ENCODE measurements at places on chromosomes 12 and 14.

DNA sequence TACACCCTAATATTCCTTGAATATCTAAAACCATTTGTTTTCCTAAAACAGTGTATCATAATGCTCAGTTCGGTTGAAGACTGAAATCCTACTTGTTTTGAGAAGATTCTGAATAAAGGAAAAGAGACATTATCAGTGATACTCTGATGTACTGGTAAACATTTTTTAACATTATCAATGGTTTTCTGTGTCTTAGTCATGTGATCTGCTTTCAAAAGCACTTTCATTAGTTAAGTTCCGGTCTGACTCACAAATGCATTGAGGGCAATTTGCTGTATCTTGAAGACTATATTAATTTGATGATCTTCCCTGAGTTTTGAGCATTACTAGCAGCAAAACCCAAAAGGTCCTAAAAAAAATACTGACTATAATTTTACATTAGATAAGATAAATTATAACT is 145.6 kb downstream of the PRKD1 start:
- DNase-seq: no peak

GRCh38 chr14:73935666-73936065 is 14.2 kb downstream of the FAM161B start:
- no peak for DNase-seq

DNA sequence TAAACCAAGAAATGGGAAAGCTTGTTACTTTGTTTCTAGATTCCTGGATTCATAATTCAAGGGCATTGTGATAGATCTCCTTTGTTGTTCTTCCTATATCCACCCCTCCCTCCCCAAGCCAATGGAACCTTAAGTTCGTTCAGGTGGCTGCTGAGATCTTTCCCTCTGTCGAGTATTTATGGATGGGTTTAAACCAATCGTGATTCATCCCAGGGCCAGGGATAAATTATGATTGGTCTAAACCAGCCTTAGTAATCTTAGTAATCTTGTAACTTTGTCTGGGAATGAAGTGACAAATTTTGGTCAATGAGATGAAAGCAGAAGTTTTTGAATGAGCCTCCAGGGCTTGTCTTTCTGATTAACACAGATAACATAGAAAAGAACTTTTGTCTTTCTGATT is 56.1 kb upstream of the PCED1B start:
- no peak for DNase-seq

DNA sequence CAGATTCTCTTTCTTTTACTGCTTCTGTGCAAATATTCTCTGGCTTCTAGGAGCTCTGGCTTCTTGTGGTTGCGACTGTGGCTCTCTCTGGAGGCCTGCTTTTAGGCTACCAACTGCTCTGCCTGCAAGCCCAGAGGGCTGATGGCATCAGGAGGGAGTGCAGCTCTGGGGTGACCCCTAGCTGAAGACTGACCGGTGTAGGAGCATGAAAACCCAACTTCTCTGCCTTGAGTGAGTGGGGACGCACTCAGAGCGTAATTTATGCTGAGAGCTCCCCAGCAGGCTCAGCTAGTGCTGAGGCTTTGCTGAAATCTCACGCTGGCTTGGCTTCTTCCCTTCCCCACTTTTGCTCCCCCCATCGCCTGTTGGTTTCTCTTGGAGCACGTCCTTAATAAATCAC is 29.9 kb upstream of the RBM19 start:
- no peak for DNase-seq

DNA sequence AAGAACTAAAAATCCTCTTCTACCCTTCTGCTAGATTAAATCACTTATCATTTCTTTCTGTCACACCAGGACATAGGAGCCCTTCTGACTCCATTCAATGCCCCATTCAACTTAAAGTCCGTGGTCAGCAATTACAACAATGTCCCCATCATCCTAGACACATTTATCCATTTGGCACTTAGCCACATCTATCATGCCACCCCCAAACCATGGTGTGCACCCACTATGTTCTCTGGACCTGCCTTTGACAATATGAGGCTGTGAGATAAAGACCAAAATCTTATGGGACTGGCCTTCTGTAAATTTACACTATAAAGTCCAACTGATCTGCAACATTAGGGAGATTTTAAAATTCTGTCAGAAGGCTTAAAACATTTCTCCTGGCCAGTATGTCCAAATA is 104.4 kb downstream of the SSPN start:
- DNase-seq: no peak

DNA sequence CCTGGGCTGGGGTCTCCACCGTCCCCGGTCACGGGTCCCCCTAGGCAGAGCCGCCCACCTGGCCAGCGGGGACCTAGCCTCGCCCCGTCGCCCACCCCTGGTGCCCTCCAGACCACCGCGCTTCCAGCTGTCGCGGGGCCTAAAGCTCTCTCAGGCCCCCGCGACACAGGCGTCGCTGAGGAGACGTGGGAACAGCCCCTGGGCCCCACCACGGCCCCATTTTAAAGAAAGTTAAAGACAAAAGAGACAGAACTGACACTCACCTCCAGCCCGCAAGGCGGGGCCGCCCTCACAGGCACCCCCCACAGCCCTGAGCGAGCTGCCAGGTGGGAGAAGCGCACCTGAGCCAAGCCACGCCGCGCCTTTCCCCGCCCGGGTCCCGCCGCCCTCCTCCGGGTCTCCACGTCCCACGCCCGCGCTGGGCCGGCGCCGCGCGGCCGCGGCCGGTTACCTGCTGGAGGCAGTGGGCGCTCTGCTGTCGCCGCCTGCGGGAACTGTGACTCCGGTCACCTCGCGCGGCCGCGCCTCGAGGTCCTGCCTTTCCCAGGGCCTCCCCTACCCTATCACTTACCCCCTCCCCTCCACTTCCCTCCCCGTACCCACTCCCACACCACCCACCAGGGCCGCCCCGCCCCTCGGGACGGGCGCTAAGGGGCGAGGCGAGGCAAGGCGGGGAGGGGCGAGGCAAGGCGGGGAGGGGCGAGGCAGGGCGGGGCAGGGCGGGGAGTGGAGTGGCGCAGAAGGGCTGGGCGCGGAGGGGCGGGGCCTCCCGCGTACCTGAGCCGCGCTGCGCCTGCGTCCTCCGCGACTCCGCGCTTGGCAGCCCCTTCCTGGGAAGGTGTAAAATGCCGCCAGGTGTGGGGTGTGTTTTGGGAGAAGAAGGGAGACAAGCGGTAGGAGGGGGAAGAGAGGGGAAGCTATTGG is 31.2 kb downstream of the TC2N start:
- DNase-seq: no peak

- peak; percentile 1 for DNase-seq
These were observed 68.7 kb downstream of the RPAP3 start for GRCh38 chr12:47636908-47637780.

- no peak for DNase-seq
These were observed 20.5 kb upstream of the CORO1C start for GRCh38 chr12:108751821-108752220.

DNA sequence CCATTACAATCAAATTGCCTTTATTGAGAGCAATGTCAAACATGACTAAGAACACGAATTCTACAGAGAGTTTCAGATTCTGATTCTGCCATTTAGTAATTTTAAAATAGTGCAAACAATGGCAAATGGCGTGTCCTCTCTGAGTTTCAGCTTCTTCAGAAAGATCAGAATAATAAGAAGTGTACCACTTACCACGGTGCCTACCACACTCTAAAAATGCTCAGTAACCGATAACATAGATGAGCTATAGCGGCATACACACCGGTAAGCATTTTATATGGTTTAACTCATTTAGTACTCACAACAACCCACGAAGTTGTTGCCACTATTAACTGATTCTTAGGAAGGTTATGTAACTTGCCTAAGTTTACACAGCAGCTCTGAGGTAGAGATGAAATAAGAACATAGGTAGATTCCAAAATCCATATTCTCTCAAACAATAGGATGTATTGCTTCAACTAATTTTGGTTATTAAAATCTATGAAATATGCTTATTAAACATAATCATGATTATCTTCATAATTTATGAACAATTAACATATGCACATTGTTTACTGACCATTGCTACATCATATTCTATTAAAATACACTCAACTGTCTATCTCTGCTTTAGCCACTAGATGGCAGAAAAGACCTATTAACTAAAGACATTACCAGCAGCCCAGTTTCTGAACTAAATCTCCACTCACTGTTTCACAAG is 38.3 kb downstream of the SLC6A15 start:
- no peak for DNase-seq

DNA sequence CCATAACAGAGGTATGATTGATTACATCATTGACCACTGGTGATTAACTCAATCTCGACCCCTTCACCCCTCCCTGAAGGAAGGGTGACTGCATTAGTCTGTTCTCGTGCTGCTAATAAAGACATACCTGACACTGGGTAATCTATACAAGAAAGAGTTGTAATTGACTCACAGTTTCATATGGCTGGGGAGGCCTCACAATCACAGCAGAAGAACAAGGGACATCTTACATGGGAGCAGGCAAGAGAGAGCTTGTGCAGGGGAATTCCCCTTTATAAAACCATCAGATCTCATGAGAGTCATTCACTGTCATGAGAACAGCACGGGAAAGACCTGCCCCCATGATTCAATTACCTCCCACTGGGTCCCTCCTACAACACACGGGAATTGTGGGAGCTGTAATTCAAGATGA is 55.9 kb upstream of the TMCC3 start:
- no peak for DNase-seq

GRCh38 chr14:64910847-64911495 is 3.3 kb upstream of the CHURC1 start:
- DNase-seq: no peak

- no peak for DNase-seq
These were observed 612 bp downstream of the TRAPPC6B start for GRCh38 chr14:39169541-39169900.

DNA sequence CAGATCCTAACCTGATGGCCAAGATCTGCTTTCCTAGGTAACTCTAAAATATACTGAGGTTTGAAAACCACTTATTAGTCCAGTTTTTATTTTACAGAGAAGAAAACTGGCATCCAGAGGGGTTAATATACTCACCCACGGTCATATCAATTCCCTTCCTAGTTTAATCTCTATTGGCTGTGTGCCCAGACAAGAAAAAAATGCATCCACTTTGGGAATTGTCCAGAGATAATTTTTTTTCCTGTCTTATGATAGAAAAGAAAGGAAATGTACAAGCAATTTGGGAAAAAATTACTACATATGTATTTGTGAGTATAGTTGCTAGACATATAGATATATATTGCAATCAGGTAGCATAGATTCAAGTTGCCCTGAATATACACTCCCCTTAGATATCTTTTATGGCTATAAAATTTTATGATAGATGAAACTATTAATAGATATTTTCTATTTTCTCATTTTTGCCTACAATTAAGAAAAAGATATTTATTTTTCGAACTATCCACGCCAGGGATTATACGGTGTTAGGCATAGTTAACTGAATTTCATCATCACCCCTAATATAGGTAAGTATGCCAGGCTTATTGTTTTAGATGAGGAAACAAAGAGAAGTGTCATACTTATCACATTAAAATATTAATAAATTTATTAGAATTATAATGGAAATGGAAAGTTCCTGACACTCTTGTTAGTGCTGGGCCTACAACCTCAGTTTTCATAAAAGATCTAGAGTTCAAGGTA is 100.5 kb upstream of the SLC38A2 start:
- DNase-seq: no peak

- no peak for DNase-seq
These were observed 25.7 kb downstream of the JAG2 start for GRCh38 chr14:105142651-105143450.

- no peak for DNase-seq
These were observed 99.4 kb upstream of the PARP11 start for GRCh38 chr12:3972576-3972975.

DNA sequence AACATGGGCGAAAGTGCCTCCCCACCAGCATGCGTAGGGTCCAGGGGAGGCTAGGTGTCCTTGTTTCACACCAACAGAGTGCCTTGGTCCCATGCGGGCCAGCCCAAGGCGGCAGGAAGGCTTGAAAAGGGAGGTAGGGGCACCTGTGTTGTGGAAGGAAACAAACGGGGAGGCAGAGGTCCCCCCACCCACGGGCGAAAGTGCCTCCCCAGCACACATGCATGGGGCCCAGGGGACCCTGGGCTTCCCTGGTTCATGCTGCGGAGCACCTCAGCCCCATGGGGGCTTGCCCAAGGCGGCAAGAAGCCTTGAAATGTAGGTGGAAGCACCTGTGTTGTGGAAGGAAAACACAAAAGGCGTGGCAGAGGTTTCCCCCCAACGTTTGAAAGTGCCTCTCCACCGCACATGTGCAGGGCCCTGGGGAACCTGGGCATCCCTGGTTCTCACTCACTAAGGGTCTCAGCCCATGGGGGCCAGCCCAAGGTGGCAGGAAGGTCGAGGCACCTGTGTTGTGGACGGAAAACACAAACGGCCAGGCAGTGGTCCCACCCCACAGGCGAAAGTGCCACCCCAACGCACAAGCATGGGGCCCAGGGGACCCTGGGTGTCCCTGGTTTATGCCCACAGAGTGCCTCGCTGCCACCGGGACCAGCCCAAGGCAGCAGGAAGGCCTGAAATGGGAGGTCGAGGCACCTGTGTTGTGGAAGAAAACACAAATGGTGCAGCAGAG is 374.7 kb downstream of the ALG10 start:
- no peak for DNase-seq

DNA sequence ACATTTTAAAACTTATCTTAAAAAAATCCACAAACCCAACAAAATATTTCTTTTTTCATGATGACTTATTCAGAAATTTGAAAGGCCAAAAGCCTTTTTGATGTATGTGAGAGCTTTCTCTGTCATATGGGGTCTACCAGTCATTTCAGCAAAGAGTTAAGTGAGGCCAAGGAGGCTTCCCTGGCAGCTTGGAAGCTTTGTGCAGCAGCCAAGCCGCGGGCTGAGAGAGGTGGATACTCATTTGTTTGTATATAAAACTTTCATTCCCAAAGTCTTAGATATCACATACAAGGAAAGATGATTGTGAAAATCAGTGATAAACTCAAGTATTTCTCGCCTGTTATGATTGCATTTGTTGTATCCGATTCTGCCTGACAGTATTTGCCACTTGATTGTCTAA is 48.5 kb upstream of the RNU6-8 start:
- DNase-seq: no peak

GRCh38 chr12:12661086-12661856 is 34.7 kb downstream of the GPR19 start:
- no peak for DNase-seq

DNA sequence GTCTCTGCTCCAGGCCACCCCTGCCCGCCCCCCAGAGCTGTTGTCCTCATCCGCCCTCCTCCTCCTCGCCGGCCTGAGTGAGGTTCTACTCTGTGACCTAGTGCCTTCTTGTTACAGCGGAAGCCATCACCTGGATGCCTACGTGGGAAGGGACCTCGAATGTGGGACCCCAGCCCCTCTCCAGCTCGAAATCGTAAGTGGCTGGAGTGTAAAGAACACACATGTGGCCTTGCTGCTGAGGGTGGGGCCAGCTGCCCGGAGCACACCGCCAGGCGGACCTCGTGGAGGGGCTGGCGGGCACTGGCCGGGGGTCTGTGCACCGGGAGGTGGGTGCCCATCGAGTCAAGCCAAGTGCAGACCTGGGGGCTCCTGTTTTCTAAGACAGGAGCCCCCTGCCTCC is 19.4 kb downstream of the MEG3 start:
- DNase-seq: no peak

- DNase-seq: no peak
These were observed 169.9 kb downstream of the DYRK2 start for GRCh38 chr12:67818459-67818903.

GRCh38 chr12:130954544-130954831 is 781 bp downstream of the ADGRD1 start:
- DNase-seq: no peak

Measured in substantia nigra (tissue), 51 donors.